ENCODE measurements at places on chromosomes 6 and 20.

GRCh38 chr6:36032261-36032660, 4.7 kb downstream of the MAPK14 start:
- no peak for DNase-seq

GRCh38 chr6:130933712-130934200, 106.5 kb downstream of the SMLR1 start:
- DNase-seq: peak; percentile 67

- DNase-seq: peak; percentile 58
Observed at GRCh38 chr6:53979468-53980067, 131.7 kb upstream of the MLIP start.

GRCh38 chr6:52403627-52404026, 16.5 kb upstream of the EFHC1 start:
- no peak for DNase-seq

DNA sequence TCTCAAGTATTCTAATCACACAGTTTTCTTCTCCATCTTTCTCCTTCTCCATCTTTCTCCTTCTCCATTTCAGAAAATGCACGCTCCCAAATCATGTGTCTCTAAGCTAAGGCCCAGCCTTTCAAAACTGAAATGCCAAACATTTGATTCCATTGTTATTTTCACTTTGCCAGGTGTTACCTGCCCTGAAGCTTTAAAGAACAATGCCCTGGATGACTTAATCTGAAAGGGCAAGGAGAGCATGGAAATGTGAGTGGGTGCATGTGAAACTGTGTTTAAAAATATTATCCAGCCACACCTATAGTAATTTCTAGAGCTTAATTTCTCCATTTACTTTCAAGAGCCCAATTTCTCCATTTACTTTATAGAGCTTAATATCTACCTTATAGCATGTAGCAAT, 42.4 kb upstream of the GCLC start:
- no peak for DNase-seq

- DNase-seq: peak; percentile 63
Observed at GRCh38 chr6:71349395-71349794, 60.8 kb downstream of the OGFRL1 start.

- no peak for DNase-seq
Observed at GRCh38 chr20:15570156-15570555, 1003.1 kb downstream of the KIF16B start.

- DNase-seq: no peak
Observed at GRCh38 chr6:53426667-53427270, 78.0 kb upstream of the ELOVL5 start.

GRCh38 chr6:38262026-38262425, 377.7 kb downstream of the BTBD9 start:
- DNase-seq: peak; percentile 88

DNA sequence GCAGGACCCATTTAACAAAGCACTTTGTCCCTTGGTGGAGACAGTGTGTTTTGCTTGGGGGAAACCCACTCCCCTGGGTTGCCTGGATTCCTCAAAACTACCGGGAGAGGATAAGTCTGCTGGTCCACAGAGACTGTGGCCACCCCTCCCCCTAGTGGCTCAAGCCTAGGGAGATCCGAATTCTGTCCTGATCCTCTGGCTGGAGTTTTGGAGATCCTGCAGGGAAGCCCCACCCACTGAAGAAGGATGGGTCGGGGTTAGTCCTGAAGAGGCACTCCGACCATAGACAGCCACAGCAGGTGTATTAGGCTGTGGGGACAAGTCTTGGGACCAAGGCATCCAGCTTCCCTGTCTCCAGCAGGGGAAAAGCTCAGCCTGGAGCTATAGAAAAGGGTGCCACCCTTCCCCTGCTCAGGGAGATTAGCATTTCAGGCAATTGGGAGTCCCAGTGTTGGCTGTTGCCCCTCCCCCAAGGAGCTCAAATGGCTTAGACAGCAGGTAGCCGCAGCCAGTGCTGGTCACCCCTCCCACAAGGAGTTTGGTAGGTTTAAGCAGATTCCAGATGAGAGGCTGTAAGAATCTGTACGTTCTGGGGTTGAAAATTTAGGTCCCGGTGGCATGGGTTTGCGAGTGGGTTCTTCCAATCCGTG, 750.0 kb downstream of the TBC1D32 start:
- no peak for DNase-seq

GRCh38 chr20:47293631-47294030, 62.9 kb downstream of the ZMYND8 start:
- no peak for DNase-seq

DNA sequence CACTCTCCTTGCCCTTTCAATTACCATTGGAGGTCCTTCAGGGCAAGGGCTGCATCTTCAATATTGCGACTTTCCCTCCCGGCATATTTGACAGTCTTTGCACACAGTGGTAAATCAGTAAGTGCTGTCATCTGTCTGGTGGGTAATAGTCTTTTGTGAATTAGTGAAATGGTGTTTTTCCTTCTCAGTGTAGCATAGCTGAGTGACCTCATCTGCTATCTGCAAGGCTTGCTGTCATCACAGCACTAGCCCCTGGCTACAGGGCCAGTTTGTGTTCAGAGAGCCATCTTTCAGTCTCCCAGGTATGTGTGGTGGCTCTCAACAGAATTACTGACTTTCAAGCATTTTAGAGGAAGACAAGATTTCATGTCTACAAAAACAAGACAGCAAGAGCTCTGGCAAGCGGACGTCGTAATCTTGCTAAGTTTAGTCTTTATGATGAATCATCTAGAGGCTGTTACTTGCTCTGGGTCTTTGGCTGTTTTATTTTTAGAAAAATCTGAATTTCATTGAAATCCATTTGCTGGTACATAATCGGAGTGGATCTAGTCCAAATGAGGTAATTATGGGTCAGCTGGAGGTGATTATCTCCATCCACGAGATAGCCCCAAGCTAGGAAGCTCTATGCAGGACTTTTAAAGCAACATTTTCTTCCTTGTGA, 528.9 kb downstream of the EPM2A start:
- peak; percentile 80 for DNase-seq

- DNase-seq: no peak
Observed at GRCh38 chr6:170012037-170012330, 260.6 kb downstream of the ERMARD start.

DNA sequence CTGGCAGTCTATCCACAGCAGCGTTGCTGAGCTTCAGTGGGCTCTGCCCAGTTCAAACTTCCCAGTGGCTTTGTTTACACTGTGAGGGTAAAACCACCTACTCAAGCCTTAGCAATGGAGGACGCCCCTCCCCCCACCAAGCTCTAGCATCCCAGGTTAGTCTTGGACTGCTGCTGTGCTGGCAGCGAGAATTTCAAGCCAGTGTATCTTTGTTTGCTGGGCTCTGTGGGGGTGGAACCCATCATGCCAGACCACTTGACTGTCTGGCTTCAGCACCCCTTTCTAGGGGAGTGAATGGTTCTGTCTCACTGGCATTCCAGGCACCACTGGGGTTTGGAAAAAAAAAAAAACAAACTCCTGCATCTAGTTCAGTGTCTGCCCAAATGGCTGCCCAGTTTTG, 249.7 kb upstream of the SYNCRIP start:
- no peak for DNase-seq

- DNase-seq: peak; percentile 48
Observed at GRCh38 chr6:154830771-154831170, 97.6 kb downstream of the SCAF8 start.

- DNase-seq: no peak
Observed at GRCh38 chr20:709991-710779, 34.6 kb upstream of the SCRT2 start.

DNA sequence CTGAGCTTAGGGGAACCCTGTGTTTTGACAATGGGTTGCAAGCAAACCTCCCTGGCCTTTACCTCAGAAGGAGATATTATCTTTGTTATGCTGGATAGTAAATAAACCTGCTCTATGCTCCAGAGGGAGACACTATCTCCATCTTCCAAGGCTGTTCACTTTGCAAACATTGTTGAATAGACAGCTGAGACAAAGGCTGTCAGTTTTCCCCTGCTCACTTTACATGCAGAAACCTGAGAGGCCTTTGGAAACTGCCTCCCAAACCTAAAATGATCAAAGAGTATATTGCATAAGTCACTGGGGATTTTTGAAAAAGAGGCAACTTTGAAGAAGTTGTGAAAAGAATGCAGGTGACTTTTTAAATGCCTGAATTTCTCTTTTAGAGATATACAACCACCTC, 61.6 kb downstream of the MRAP2 start:
- no peak for DNase-seq

DNA sequence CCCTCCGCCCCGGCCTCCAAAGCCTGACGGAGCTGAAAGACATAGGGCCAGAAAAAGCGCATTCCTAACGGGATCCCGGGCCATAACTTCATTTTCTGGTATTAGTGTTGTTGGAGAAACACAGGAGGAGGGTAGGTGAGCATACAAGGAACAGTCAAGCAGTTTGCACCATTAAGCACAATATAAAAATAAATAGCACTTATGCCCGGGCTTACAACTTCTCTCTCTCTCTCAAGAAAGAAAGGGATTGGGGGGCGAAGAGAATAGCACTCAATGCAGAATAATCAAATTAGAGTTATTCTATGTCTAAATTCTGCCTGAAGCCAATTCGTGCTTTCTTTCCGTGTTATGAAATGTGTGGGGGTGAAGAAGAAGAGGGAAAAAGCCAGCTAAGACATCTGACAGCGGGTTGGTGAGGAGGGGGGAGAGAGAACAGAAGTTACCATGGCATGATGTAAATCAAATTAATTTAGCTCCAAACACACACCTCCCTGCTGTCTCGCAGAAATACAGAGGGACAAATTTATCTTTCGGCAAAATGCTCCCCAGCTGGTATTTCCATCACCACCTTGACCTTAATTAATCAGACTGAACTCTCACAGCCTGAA, 508 bp upstream of the METTL24 start:
- peak; percentile 9 for DNase-seq

DNA sequence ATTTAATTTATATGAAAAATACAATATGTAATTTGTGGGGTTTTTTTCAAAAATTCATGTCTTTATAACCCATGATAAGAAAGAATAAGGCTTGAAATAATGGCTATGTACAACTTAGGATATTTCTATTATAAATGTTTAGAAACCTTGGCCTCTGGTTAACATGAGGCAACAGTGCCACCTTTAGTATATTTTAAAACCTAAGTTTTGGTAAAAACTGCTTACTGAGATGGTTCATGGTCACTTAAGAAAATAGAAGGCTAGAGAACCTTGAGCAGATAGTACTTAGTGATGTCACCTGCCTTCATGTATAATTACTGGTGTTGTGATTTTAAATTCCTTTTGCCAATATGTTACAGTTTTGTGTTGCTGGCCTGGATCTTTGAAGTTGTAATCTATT, 176.4 kb downstream of the ADGB start:
- DNase-seq: peak; percentile 16

DNA sequence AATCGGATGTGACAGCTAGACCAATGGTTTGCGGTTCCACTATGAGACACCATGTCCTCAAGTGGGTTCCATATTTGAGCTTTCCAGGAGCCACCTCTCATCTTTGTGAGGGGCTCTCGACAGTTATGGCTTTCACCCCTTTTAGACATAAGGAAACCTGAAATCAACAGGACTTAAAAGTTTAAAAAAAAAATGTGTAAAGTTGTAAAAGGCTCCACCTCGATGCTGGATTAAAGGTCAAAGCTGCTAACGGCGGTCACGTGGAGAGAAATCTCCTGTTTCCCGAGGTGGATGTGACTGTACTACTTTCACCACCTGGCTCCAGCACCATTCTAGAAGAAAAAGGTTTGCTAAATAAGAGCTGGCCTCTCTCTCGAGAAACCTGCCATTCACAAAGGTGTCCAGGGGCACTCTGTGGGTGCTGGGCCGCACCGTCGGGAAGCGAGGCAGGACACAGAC, 542 bp downstream of the ATP5F1E start:
- no peak for DNase-seq

DNA sequence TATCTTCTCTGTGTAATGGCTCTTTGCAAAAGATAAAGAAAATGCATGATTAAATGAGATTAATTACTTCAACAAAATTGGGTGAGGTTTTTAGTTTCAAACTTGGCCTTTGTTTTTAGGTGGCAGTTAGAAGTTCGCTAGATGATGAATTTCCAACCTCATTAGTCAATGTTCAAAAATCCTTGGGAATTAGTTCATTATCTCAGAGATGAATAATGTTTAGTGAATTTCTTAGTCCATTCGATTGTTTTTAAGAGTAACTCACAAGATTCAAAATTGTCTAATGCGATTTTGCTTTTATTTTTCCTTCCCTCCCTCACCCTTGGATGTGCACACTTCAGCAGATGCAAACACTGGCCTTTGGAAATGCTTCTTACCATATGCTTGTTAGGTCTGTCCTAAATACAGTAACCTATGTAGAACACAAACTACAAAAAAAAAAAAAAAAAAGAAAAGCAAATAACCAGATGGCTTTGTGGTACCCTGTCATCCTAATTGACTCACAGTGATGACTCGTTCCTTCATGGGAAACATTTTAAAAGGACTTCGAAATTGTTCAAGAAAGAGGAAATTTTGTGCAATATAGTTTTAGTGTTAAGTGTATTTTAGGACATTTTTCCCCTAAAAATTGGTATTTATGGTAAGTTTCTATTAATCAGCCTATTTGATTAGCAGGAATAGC, 66.7 kb downstream of the FAM229B start:
- DNase-seq: peak; percentile 92
